ENCODE measurements at places on chromosomes 7 and 10. TPM values are rescaled to one million over a fixed set of nuclear protein-coding genes. Genes with fewer than 3 reads are reported as not detected.

Gene DENND11
- total RNA-seq = 6.7 TPM

Gene FFAR4
- total RNA-seq = 0.12 TPM

Gene TAC1
- not detected for total RNA-seq

Gene GBX1
- total RNA-seq = 0.30 TPM

Gene SPDYE3
- not detected for total RNA-seq

Gene CALCR
- total RNA-seq = not detected

Data from heart right ventricle (tissue), 16 donors.